CD4-positive, alpha-beta T cell treated with Interferon alpha-2 for 1 hour (primary cell): ENCODE measurements at places on chromosomes 7 and 10.

DNA sequence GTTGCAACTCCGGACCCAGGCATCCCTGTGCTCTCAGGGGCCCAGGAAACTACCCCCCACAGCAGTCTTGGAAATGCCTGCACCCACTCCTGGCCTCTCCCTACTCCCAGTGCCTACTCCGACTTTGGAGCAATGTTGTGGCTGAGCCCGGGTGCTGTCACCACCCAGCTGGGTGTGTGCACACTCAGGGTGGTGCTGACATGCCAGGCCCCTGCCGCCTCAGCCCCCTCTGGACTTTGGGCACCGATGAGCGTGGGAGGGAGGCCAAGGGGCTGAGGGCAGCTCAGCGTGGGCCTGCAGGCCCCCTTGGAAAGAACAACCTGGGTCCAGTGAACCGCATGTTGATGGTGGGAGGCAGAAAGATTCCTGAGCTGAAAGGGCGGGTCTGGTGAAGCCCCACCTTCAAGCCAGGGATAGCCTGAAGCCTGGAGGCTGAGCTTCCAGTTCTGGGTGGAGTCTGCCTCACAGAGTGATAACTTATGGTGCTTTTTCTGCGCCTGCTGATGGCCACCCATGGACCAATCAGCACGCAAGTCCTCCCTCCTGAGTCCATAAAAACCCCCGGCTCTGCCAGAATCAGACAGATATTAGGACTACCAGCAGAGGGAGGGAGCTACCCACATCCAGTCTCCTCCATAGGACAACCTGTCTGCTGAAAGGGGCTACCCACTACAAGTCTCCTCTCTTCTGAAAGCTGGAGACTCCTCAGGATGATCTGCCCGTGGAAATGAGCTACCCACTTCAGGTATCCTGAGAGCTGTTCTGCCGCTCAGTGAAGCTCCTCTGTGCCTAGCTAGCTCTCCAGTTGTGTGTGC, 380.4 kb upstream of the SORCS1 start:
- no peak for DNase-seq

- DNase-seq = no peak
These were observed 5.0 kb upstream of the SORCS1 start for GRCh38 chr10:107169516-107169915.

DNA sequence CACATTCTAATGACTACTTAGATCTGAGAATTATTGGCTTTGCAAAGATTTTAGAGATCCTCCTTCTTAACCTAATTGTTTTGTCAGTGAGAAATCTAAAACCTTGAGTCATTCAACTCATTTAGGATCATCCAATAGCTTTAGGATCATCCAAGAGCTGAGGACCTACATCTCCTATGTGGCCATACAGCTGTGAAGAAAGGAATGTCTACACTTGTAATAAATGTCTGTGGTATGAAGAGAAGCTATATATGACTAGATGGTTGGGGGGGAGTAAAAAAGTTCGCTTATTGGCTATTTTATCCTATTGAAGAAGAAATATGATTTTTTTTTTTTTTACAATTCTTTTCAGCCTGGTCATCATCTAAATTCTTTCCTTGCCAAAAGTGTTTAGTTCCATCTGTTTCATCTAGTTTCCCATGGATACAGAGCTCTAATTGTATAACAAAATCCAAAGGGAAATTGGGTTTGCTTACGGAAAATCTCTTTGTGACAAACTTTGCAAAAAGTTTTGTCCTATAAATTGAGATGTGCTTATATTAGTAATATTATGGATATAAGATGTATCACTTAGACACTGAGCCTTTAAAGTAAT, 196.7 kb downstream of the PRKG1 start:
- no peak for DNase-seq

- no peak for DNase-seq
These were observed 103.3 kb downstream of the BBS9 start for GRCh38 chr7:33232632-33233145.

- no peak for DNase-seq
These were observed 22.0 kb downstream of the SLC16A9 start for GRCh38 chr10:59687657-59688056.

DNA sequence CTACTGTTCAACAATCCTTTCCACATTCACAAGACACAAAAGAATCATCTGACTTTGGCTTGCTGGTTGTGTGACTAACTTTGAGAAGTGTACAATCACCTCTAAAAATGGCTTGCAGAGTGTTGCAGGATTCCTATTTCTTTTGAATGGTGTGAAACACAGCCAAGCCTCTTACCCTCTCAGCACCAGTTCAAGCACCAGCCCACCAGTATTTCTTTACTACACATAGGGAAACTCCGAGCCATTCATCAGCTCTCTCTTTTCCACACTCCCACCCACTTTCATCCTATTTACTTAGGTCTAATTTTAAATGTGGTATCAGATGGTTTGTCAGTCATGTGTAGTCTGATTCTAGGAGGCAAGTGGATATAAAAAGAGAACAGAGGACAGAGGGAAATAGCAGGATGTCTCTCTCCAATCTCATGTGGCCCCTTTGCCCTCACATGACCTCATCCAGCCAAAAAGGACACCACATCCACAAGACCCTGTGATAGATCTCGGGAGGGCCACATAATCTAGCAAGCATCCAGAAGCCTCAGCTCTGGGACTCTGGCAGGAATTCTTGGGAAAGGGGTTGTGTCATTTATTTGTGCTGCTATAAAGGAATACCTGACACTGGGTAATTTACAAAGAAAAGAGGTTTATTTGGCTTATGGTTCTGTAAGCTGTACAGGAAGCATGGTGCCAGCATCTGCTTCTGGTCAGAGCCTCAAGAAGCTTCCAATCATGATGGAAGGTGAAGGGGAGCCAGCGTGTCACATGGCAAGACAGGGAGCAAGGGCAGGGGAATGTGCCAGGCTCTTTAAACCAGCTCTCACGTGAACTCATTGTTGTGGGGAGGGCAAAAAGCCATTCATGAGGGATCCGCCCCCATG, 66.8 kb upstream of the NEBL start:
- no peak for DNase-seq

DNA sequence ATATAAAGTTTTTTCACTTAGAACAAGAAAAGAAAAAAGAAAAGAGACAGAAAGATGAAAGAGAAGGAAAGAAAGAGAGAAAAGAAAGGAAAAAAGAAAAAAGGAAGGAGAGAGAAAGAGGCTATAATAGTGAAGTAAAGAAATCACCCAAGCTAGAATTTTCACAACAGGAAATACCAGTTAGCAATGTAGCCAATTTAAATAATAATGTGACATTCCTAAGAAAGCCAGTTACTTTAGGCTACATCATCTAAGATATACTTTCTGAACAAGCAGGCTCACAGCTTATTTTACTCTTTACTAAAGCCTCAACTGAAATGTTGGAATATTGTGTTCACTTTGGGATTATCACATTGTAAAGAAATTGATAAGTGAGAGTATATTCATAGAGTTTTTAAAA, 53.6 kb downstream of the GPR37 start:
- DNase-seq = no peak

DNA sequence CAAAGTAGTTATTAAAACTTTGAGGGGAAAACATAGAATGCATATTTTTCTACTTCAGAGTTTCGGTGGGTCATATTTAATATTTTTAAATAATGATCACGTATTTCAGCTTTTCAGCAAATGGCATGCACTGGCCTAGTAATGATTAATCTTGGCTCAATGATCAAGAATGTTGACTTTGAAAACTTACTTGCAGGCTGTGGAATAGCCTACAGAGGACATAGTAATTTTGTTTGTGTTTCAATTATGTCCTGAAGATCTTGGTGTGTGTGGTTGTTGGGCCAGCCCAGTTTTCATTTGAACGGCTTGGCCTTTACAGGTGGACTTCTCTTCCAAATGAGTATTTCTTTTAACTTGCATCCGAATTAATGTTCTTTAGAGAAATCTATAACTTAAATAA, 35.1 kb downstream of the ADD3 start:
- DNase-seq = no peak

DNA sequence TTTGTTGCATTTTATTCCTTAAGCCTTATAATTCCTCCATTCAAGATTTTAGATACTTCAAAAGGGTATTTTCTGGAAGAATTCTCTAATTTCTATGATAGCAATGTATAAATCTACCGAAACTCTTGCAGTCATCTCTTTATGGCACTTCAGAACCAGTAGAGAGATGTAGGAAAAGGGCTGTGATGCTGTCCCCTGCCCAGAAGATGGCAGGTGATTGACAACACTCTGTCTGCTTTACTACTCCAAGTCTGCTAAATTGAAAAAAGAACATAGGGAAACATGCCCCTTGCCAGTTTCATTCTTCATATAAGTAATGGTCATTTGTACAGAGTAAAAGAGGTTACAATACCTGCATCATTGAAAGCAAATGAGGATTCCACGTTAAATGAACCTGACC, 5.1 kb downstream of the TCTN3 start:
- no peak for DNase-seq

DNA sequence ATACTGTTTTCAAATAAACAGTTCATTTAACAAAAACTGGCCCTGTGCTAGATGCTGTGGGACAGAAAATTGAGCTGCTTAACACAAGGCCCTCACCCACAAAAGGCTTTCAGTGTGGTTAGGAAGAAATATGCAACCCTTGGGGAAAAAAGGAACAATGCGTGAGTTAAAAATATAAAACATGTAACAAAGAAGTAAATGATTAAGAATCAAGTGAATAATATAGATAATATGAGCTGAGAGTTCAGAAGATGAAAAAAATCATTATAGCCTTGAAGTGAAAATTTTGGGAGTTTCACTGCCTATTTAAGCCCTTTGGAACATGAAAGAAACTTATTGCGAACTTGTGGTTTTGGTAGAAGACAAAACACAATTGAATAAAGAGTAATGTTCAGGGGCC, 495.4 kb downstream of the GFRA1 start:
- no peak for DNase-seq

DNA sequence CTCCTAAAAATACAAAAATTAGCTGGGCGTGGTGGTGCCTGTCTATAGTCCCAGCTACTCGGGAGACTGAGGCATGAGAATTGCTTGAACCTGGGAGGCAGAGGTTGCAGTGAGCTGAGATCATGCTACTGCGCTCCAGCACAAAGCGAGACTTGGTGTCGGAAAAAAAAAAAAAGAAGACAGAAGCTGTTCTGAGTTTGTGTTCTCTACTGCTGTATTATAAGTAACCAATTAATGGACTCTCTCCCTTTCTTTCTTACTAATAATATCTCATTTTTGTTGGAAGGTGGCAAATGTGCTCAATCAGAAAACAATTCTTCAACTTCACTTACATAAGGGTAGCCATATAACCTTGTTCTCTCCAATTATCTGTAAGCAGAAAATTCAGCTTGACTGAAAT, 7.4 kb downstream of the NT5C3A start:
- DNase-seq = no peak

DNA sequence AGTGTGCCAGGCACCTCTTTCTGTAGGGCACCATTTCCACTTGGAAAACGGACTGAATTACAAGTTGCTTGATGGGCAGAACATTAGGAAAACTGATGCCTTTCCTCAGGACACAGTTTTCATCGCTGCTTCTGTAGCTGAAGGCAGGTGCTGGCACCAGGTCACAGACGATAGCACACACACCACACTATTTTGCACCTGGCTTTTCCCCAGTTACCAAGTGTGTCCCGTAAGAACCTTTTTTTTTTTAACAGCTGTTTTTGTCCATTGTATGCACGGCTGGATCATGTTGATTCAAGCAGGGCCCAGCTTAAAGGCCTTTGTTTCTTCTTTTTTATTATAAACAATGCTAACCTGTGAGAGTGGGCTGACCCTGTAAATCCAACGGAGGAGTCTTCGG, 1.3 kb upstream of the GET4 start:
- no peak for DNase-seq

- no peak for DNase-seq
These were observed 102.7 kb downstream of the MAD1L1 start for GRCh38 chr7:2130096-2130375.

GRCh38 chr7:146022776-146023175, 93.8 kb upstream of the CNTNAP2 start:
- no peak for DNase-seq

DNA sequence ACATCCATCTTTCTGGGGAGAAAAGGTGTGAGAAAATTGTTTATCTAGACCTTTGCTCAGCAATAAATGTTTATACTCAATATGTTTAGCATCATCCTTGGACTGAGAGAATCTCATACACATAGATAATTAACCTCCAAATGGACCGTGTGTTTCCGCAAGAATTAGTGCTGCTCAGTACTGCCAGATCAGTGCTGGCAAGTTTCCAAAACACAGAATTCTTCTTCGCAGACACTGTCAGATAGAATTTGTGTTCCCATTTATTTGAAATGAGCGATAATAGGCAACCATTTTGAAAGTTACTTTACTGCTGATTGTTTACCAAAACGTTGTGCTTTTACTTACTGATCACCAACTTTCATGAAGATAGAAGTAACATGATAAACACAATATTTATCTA, 33.7 kb downstream of the STAMBPL1 start:
- no peak for DNase-seq

GRCh38 chr7:3594901-3595300, 293.8 kb downstream of the SDK1 start:
- DNase-seq = no peak

DNA sequence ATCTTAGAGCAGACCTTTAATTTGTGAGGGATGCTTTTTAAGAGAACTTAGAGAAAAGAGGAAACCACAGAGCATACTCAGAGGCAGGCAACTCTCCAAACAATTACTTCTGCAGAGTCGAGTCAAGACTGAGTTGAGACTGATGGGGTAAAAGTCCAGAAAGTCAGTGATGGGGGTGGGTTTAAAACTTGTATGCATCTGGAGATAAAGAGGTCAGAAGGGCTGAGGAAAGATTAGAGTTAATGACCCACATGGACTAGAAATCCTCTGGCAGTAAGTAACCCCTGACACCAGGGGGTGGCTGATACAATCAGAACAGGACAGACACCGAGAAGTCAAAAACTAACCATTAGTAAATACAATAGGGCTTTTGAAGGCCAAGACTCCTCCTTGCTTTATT, 42.4 kb upstream of the SEPTIN7 start:
- no peak for DNase-seq

DNA sequence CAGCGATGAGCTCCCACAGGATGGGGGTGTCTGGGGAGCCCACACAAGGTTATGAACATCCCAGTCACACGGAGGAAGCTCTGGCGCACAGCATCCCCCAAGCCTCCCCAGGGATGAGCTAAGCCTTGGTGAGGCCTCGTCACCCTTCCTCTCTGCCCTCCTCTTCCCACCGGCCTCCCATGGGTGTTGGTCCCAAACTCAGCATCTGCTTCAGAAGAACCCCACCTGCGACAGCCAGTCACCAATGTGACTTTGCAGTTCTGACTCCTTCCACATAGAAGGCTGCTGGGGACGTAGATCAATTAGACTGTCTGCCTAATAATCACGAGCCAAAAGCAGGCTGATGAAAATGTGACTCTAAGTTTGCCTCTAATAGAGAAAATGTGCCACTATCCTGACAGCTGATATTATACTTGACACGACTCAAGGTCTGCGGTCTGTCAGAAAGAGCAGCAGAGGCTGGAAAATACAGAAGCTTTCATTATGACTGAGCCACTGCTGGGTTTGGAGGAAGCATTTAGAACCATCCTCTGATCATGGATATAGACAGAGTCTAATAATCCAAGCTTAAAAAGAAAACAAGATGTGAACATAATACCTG, 116.0 kb upstream of the PFKP start:
- no peak for DNase-seq

- DNase-seq = peak; percentile 52
These were observed 681 bp upstream of the SPOCK2 start for GRCh38 chr10:72088889-72089575.

GRCh38 chr7:70143075-70144044, 545.1 kb downstream of the AUTS2 start:
- no peak for DNase-seq
